ENCODE measurements at places on chromosomes 1 and 21.

DNA sequence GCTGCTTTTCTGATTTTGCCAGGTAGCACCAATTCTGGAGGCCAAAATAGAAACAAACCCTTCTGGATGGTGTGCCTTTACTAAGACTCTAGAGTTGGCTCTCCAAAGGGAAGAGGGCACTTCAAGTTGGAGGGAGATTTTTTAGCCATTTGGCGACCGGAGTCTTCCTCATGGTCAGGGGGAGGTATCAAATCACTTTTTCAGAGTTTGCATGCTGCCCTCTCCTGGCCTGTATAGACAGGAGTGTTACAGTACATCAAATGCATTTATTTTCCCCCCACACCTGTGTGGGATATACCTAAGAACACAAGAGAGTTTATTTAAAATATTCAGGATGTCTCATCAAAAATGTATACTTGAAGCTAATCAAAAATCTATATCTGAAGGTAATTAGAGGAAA lies 3.2 kb downstream of the GREM2 start:
- no peak for DNase-seq

DNA sequence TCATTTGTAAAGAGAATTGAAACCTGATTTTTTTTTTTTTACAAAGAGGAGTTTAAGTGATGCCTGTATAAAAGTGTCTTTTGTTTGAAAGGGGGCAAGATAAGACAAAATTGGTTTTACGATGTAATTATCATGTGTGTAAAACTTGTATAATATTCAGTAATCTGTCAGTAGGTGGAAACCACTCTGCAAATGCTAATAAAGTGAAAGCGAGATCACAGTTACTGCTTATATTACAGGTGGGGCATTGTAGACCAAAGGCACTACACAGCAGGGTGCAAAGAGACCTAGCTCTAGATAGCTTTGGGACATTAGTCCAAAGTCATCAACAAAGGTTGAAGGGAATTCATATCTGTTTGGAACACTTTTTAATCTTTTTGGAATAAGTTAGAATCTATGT lies 174.2 kb downstream of the LHX8 start:
- DNase-seq, result no peak

GRCh38 chr1:36652586-36652985 lies 169.9 kb upstream of the CSF3R start:
- DNase-seq, result no peak

- DNase-seq, result no peak
Observed at GRCh38 chr1:195637539-195637938, 970.7 kb downstream of the KCNT2 start.

DNA sequence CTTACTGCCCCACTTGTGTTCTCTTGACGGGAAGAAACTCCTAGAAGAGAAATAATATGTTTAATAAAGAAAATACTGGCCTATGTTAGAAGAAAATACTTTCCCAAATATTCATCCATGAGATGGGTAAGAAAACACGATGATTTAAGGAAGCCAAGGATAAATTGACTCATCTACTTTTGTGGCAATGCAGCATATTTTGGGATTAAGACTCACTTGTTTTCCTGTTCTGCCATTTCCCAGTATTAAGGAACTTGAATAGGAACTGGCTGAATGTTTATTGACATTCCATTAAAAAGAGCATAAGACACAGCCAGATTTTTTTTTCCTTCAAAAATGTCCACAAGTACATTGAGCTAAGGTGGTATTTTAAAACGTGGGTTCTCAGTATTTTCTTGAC lies 10.9 kb upstream of the ADAMTS5 start:
- DNase-seq, result no peak

DNA sequence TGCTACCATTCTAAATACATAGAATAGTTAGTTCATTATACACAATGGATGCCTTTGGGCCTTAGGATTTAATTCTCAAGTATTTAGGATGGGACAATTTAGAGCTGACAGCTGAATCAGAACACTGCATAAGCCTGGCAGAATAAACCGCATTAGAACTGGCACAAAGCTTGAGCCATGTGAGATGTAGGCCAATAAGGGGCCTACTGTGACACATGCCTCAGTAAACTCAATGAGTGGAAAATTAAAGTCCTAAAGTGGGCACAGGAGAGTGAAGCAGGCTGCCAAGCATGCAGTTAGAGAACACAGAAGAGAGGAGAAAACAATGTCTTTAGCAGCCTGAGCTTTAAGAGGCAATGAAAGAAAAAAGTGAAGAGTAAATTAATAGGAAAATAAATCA lies 24.3 kb downstream of the SCYL3 start:
- no peak for DNase-seq

DNA sequence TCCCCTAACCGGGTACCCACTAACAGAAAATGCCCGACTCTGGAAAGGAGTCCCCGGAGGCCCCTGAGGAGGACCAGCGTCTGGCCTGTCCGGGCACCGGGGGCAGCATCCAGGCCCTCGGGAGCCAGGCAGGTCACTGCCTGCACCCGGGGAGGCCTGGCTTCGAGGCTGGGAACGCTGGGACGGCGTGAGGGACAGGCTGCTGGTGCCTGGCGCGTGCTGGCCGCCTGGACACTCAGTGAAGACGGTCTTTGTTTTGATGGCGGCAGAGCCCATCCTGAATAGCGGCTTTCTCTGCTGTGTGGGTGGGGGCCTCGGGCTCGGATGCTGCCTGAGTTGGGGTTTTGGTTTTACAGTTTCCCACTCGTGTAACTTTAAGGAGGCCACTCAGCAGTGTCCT lies 37.6 kb downstream of the PRKCZ start:
- DNase-seq, result no peak

DNA sequence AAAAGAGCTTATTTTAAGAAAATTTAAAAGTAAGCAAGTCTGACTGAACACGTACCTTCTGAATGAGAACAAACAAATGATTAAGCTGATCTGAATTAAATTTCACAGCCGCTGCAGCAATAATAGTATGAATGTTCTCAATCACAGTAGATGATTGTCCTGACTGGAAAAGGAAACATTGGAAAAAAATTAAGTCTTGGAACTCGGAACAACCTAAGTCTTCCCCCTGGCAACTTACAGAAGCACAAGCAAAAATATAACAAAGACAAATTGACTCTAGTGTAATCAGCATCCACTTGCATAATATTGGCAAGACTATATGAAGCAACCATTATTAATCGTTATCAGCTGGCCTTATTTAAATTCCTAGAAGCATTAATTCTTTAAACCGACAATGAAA lies 60.5 kb downstream of the USP24 start:
- DNase-seq, result no peak

- no peak for DNase-seq
Observed at GRCh38 chr1:41348394-41348793, 12.8 kb upstream of the FOXO6 start.

All from activated naive CD4-positive, alpha-beta T cell treated with Interleukin-2 at 50 U/mL for 16 hours (primary cell).